Right atrium auricular region (tissue), 2 donors: ENCODE measurements at places on chromosomes 1 and 21.

- DNase-seq = no peak
These were observed 80.1 kb downstream of the SPAG17 start for GRCh38 chr1:118104951-118105350.

DNA sequence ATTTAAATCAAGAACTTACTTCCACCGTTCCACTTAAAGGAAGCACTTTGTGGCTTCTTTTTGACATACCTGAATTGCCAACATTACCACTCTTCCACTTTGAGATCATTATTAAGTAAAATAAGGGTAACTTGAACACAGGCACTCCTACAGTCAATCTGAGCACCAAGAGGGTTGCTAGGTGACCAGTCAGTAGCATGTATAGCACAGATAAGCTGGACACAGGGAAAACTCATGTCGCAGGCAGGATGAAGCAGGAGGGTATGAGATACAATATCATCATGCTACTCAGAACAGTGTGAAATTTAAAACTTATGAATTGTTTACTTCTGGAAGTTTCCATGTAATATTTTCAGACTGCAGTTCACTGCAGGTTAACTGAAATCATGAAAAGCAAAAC is 47.0 kb upstream of the RAP1GAP start:
- DNase-seq = no peak

DNA sequence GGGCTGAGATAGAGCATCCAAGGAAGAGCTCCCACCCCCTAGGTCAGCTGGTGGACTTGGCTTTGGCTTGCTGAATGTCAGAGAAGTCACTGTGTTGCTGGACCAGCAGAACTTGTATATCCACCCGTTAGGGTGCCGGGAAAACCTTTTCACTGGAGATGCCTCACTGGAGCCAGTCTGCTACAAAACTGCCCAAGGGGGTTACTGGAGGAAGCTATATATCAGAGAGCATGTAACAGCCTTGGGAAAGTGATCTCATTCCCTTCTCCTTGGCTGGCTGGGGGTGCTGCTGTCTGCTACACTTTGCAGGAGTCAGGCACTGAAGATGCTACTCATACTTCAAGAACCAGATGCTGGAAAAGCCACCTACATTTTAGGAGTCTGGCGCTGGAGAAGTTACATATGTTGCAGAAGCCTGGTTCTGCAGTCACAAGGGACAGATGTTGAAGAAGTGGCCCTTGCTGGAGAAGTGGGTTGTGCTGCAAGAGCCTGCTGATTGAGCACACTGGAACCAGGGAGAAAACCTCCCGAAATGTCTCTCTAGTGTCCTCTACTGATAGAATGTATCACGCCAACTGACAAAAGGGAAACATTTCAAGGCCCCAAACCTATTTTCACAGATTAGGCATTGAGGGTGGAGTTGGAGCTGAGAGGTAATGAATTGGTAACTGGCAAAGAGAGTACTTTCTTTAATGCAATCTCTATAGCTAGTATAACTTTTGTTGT is 250.6 kb downstream of the SPATA17 start:
- no peak for DNase-seq

DNA sequence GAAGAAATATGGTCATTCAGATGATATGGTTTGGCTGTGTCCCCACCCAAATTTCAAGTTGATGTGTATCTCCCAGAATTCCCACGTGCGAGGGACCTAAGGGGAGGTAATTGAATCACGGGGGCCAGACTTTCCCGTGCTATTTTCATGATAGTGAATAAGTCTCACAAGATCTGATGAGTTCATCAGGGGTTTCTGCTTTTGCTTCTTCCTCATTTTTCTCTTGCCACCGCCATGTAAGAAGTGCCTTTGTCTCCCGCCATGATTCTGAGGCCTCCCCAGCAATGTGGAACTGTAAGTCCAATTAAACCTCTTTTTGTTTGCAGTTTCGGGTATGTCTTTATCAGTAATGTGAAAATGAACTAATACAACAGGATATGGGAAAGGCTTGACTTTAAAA is 1.4 kb upstream of the DPM3 start:
- no peak for DNase-seq

DNA sequence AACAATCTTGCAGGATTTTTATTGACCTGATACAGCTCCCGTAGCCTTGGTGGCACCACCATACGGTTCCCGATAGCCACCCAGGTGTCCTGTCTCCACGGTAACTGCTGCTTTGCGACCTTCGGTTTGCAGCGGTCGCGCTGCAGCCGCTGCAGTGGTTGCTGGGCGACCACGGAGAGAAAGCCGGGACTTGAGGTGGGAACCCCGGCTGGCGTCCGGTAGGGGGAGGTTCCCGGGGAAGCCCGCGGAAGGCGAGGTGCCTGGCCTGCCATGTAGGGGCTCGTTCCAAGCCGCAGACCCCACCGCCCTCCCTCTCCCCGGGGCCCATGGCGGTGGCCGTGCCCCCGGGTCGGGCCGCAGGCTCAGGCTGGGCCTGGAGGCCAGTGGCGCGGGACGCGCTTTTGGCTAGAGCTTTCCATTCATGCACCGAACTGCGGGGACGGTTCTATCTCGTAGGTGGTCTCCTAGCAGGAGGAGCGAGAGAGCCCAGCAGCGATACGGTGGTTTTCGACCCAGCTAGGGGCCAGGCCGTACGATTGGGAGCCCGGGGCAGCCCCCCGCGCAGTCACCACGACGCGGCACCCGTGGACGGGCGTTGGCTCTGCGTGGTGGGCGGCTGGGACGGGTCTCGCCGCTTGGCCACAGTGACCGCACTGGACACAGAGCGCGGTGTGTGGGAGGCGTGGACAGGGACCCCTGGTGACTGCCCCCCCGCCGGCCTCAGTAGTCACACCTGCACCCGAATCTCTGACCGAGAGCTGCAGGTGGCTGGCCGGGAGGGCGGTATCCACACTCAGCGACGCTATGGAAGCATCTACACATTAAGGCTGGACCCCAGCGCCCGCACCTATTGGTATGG is at the start of gene KLHDC9:
KLHDC9 (plus strand) TSS at position 152 of the 859 bp plus-strand sequence; CDS start at position 327, 175 bp downstream.
- no peak for DNase-seq

GRCh38 chr21:37224861-37225839 is 42.0 kb downstream of the VPS26C start:
- peak; percentile 21 for DNase-seq

DNA sequence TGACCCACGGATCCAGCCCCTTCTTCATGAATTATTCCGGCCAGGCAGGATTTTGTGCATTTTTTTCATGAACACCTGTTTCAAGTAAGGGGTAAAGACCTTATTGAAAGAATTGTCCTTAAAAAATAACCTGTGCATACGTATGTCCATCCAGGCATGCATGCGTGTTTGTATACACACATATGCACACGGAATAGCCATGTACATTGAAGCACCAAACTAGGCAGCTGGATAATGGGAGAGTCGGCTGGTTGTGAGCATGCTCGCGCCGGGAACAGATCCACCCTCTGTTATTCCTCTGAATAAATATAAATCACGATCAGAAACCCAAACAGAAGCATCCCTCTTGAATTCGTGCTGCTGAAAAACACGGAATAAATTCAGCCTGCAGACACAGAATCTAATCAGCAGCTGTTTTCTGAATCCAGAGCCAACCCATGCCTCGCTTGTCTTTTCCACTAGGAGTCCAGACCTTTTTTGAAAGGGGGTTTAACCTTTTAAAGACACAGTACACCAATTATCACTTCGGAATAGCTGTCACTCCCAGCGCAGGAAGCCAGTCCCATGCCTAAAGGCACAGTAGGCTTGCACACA is at the start of gene HIVEP3:
HIVEP3 (minus strand) TSS at position 473 of the 594 bp plus-strand sequence.
- DNase-seq = no peak

- no peak for DNase-seq
These were observed 146.0 kb upstream of the KIAA0040 start for GRCh38 chr1:175338387-175339135.

DNA sequence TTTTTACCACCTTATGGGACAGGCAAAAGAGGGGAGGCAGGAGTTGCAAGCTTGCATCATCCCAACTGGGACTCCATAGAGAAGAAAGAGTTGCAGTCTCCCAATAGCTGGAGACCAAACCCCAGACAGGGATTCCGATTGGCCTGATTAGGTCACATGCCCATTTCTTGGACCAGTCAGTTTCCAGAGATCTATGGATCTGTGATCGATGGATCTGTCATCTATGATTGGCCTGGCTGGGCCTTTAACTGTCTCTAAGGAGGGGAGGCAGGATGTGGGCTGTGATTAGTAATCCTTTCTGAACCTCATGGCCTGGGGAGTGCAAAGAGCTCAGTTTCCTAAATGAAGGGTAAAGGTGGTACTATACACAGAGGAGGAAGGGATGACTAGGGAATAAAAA is 252.1 kb downstream of the MATN1 start:
- no peak for DNase-seq
